ENCODE measurements at places on chromosomes 12 and 14.

DNA sequence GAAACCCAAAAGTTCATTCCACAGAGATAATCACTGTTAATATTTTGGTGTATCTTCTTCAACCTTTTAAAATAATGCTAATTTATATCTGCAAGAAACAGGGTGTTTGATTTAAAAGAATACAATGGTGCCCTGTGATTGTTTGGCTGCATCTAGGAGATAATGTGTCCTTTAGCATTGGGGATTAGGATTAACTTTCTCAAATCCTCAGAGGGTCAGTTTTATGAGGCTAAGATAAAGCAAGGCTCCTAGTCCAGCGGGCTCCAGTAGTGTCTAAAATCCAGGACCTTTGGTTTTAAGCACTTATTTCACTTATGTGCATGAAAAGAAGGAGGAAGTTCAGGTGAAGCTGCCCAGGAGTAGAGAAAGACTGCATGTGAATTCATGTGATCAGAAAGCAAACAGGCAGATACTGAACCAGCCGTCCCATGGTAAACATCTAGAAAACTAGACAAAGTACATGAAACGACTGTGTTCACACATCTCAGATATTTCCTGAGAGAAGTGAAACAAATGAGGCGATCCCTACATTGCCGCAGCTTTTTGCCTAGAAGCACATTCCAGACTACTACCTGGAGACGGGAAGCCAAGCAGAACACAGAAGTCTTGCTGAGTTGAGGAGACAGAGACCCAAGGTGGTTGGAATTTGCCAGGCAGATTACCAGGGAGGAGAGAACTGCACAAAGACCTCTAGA, 129.1 kb upstream of the MAX start:
- DNase-seq = peak; percentile 55

DNA sequence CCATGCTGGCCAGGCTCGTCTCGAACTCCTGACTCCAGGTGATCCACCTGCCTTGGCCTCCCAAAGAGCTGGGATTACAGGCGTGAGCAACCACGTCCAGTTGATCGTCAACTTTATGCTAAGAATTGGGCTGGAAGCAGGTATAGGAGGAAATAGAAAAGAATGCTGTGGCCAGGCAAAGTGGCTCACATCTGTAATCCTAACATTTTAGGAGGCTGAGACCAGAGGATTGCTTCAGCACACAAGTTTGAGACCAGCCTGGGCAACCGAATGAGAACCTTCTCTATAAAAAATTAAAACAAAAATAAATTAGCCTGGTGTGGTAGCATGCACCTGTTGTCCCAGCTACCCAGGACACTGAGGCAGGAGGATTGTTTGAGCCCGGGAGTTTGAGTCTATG, 37.1 kb upstream of the SNX6 start:
- DNase-seq = no peak

- DNase-seq = no peak
Measured at GRCh38 chr12:67052981-67053380, 216.2 kb upstream of the CAND1 start.

DNA sequence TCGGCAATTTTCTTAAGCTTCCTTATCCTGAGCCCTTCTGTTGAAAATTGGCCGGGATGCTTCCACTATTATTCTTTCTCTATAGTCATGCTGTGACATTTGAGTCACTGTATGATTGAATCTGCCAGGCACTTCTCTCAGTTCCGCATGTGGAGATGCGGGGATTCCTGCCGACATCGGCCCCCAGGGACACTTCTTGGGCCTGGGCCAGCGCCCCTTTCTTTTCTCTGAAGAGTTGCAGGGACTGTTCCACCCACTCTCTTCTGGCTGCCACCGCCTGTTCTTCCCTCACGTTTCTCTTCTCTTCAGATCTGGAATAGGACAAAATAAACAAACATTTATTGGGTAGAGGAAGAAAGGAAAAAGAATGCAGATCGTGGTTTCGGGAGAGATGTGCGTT, 310.1 kb downstream of the ETNK1 start:
- DNase-seq = no peak

DNA sequence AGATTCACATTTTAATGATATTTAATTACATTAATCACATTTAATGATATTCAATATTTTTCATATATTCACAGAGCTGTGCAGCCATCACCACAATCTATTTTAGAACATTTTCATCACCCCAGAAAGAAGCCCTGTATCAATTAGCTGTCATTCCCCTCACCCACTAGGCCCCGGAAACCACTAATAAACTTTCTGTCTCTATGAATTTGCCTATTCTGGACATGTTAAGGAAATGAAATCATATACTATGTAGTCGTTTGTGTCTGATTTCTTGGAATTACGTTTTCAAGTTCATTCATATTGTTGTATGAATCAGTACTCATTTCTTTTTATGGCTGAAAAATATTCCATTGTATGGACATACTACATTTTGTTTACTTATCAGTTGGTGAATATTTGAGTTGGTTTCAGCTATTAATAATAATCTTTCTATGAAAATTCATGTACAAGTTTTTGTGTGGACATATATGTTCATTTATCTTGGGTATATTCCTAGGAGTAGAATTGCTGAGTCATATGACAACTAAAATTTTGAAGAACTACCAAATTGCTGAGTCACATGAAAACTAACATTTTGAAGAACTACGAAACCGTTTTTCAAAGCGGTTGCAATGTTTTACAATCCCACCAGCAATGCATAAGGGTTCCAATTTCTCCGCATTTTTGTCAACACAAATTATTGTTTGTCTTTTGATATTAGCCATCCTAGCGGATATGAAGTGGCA, 11.7 kb upstream of the OTOGL start:
- no peak for DNase-seq

- no peak for DNase-seq
Measured at GRCh38 chr12:113006641-113007040, 28.3 kb downstream of the OAS2 start.

- no peak for DNase-seq
Measured at GRCh38 chr12:54486173-54486867, 11.2 kb upstream of the NCKAP1L start.

GRCh38 chr14:96956464-96957239, 159.5 kb downstream of the VRK1 start:
- DNase-seq = no peak

DNA sequence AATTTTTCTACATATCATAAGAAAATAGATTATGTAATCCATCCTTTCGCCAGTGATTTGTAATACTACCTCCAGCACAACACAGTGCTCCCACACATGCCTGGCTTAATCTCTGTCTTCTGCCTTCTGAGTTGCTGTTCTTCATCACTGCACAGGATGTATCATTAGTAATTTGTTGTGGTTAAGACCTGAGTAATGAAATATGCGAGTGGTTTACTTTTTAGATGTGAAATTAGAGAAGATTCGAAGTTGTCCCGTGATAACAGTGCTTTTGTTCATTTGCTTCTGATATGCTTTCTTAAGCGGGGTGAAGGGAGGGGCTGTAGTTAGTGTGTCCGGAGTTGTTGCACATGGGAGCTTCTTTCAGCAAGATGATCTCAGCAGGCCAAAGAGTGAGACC, 18.1 kb downstream of the KRT85 start:
- DNase-seq = no peak

DNA sequence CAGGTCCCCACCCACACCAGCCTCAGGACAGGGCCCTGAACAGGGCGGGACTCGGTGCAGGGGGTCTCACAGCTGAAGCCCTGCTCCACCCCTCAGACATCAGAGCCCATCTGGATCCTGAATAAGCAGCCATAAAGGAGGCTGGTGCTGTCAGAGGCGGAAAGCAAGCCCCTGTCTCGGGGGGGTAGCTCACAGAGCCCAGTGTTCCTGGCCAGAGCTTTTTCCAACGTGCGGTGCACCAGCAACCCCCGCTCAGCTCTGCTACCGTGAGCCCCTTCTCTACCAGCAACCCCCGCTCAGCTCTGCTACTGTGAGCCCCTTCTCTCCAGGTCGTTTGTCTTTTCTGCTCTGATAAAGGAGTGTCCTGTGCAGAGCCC, 136.5 kb upstream of the SFSWAP start:
- no peak for DNase-seq

- peak; percentile 69 for DNase-seq
Measured at GRCh38 chr12:79420146-79420618, 270.6 kb downstream of the PAWR start.

DNA sequence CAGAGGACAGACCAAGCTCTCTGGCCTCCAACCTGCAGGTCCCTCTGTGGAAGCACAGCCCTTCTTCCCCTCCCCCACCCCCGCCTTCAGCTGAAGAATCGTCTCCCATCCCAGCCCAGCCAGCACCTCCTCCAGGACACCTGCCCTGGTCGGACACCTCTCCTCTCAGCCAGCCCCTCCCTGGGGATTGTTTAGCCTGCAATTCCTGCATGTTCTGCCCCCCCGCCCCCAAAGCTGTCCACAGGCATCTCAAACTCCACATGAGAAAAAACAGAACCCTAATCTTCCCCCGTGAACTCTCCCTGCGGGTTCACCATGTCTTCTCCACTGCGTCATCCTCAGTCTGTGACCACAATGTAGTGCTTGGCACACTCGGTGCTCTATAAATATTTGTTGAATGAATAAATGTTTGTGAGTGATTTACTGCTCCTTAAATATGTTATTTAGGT, 24.1 kb downstream of the PRIMA1 start:
- no peak for DNase-seq

- DNase-seq = no peak
Measured at GRCh38 chr14:68407285-68407684, 385.6 kb downstream of the ZFP36L1 start.

GRCh38 chr12:71938728-71939385, at the start of gene TPH2:
Gene TPH2 (plus strand): TSS chr12:71938845. CDS start chr12:71938987, 142 bp downstream.
- peak; percentile 71 for DNase-seq

- DNase-seq = no peak
Measured at GRCh38 chr12:120662879-120663278, 22.5 kb downstream of the CABP1 start.

- DNase-seq = no peak
Measured at GRCh38 chr14:61080591-61081010, 99.6 kb downstream of the SLC38A6 start.

GRCh38 chr12:48126953-48127630, 7.9 kb downstream of the PFKM start:
- DNase-seq = no peak

- DNase-seq = no peak
Measured at GRCh38 chr12:39984670-39985069, 121.2 kb downstream of the SLC2A13 start.

GRCh38 chr14:96177766-96178375, 26.8 kb upstream of the BDKRB2 start:
- DNase-seq = no peak
